ENCODE measurements at places on chromosomes 1 and 21. TPM values are rescaled to one million over a fixed set of nuclear protein-coding genes. Genes with fewer than 3 reads are reported as not detected.

- DNase-seq, result no peak
- H3K27ac ChIP-seq, result no peak overlapping the region
- no peaks in the 10 kb centered on the region for H3K27me3 ChIP-seq
- H3K4me1 ChIP-seq, result no peaks in the 10 kb centered on the region
Measured at GRCh38 chr1:228118040-228118439, 8.9 kb upstream of the MRPL55 start.

Gene ZBTB37
- total RNA-seq, result 12.8 TPM

DNA sequence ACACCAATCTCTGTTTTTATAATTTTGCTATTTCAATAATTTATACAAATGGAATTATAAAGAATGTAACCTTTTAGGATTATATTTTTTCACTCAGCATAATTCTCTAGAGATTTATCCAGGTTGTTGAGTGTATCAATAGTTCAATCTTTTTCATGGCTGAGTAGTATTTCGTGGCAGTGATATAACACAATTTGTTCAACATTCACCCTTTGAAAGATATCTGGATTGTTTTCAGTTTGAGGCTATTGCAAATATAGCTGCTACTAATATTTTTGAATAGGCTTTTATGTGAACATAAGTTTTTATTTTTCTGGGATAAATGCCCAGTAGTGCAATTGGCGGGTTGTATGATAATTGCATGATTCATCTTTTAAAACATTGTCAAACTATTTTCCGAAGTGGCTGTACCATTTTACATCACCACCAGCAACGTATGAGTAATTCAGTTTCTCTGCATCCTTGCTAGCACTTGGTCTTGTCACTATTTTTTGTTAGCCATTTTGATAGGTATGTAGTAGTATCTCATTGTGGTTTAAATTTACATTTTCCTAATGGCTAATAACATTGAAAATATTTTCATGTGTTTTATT, 55.6 kb upstream of the ABCD3 start:
- H3K36me3 ChIP-seq, result no peaks in the 10 kb centered on the region
- no peak overlapping the region for H3K4me3 ChIP-seq
- no peaks in the 10 kb centered on the region for H3K4me1 ChIP-seq
- DNase-seq, result peak; percentile 5
- peaks cover 11% of the 10 kb centered on the region for H3K27me3 ChIP-seq
- H3K27ac ChIP-seq, result no peak overlapping the region

Gene PIGR
- not detected for total RNA-seq

DNA sequence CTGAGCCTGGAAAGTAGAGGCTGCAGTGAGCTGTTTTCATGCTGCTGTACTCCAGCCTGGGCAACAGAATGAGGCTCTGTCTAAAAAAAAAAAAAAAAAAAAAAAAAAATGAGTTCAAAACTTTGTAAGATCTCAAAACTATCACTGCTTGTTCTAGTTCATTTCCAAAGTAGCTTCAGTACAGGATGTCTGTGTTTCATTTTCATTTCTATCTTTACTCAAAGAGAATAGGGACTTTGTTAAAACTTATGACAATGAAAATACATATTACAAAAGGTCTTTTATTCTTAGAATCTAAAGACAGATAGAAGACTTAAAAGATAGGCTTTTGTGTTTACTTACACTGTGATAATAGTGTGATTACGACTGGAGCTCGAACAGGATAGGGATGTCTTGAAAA, 709.7 kb downstream of the ADGRL2 start:
- peaks cover 6% of the 10 kb centered on the region for H3K4me1 ChIP-seq
- H3K4me3 ChIP-seq, result no peak overlapping the region
- DNase-seq, result no peak
- no peaks in the 10 kb centered on the region for H3K27me3 ChIP-seq

DNA sequence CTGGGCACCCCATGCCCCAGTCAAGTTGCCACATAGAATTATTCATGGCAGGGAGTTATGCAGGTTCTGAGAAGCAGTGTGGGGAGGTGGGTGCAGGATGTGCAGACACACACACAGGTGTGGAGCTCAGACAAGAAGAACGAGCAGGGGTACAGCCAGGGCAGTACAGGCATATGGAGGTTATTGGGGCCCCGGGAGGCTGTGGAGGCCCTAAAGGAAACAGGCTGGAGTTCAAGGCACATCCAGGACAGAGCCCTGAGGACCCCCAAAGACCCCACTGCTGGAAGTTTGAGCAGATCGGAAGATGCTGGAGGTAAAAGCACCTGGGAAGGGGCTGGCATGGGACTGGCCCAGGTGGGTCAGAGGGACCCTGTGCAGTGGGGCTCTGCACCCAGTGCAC, 171.3 kb downstream of the PSMG1 start:
- H3K27ac ChIP-seq, result no peak overlapping the region
- no peaks in the 10 kb centered on the region for H3K36me3 ChIP-seq
- no peaks in the 10 kb centered on the region for H3K27me3 ChIP-seq
- DNase-seq, result no peak
- H3K4me3 ChIP-seq, result no peak overlapping the region

Gene AGMAT
- not detected for total RNA-seq

- no peak overlapping the region for H3K27ac ChIP-seq
- H3K36me3 ChIP-seq, result peaks cover 6% of the 10 kb centered on the region
- peaks cover 16% of the 10 kb centered on the region for H3K4me1 ChIP-seq
- H3K27me3 ChIP-seq, result no peaks in the 10 kb centered on the region
- no peak for DNase-seq
Measured at GRCh38 chr1:21587602-21587953, 78.4 kb downstream of the ALPL start.

Gene PLA2G4A
- total RNA-seq, result 3.8 TPM

DNA sequence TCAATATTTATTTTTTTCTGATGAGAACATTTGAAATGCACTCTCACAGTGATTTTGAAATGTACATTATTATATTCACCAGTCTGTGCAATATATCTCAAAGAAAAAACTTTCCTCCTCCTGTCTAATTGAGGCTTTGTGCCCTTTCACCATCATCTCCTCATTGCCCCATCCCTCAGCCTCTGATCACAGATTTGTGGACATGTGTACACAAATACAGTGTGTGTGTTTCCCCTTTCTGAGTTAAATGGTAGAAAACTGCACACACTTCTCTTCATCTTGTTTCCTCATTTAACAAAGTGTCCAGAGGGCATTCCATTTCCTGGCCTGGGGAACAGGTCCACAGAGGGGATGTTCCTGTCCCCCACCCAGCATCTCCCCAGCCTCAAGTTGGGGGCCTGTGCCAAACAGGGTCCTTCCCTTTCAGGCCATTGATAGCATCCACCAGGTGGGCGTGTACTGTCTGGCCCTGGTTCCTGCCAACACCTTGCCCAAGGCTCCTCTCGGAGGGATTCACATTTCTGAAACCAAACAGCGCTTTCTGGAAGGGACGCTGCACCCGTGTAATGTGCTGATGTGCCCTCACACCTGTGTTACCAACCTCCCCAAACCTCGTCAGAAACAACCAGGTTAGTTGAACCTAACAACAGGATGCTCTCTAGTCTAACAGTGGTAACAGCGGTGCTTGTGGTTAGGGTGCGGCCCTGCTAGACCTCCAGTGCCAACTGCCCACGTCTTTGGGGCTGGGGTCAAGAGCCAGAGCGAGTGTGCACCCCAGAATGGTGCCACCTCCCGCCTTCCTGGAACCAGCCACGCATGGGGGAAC, 54.6 kb downstream of the S100B start:
- no peaks in the 10 kb centered on the region for H3K4me1 ChIP-seq
- peaks cover 56% of the 10 kb centered on the region for H3K36me3 ChIP-seq
- H3K27ac ChIP-seq, result no peak overlapping the region
- DNase-seq, result no peak

Gene SPRR3
- total RNA-seq, result not detected

DNA sequence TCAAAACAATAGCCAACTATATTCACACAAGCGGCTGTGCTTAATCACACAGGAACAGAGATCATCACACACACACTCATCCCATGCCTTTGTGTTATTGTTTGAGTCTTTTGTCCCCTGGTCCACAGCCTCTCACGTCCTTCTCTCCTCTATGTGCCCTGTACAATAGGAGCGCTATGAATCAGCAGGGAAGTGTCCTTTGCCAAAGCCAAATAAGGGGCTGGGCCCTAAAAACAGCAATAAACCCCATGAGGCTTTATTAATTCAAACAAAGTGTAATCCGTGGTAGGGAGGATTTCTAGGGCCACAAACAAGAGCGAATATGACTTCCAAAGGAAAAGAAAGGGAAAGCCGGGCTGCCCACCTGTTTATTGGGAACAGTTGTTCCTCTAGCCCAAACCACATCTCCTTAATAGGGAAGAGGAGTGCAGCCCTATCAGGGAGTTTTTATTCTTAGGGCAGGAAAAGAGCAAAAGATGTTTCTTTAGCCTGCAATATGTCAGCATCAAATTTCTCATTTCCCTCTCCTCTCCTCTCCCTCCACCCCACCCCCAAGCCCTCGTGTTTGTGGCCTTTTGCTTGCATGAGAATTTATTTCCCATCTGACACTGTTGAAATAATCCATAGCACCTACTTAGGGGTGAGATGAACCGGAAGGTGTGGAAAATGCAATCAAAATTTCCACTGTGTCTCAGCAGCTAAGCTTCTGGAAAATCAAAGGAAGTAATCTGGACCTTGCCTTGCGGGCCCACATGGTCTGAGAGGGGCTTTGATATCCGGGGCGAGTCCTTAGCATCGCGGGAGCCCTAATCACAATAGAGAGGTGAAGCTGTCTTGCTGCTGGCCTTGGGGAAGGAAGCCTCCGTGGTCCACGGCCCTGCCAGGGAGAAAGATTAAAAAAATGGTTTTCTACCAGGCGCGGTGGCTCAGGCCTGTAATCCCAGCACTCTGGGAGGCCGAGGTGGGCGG, 45.3 kb upstream of the ITPKB start:
- no peaks in the 10 kb centered on the region for H3K27me3 ChIP-seq
- H3K4me3 ChIP-seq, result no peak overlapping the region
- H3K27ac ChIP-seq, result no peak overlapping the region
- no peaks in the 10 kb centered on the region for H3K36me3 ChIP-seq

Gene MYOG
- total RNA-seq, result not detected

DNA sequence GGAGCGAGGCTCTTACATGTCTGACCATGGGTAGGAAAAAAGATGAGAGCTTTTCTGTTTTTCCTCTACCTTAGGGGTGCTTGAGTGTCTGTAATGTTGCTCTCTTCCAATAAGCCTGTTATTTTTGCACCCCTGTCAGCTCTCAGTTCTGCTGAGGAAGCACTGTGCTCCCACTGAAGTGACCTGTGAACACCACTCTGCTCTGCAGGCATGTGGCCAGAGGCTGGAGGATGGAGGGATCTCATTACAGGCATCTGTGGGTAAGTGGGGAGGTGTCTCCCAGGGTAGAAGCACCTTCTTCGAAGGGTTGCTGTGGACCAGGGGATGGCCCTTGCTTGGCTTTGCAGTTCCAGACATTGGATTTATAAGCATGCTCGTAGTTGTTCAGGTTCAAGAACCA, 56.8 kb upstream of the RBM15 start:
- no peak overlapping the region for H3K27ac ChIP-seq
- no peaks in the 10 kb centered on the region for H3K4me1 ChIP-seq
- DNase-seq, result no peak
- H3K36me3 ChIP-seq, result no peaks in the 10 kb centered on the region
- H3K4me3 ChIP-seq, result no peak overlapping the region

DNA sequence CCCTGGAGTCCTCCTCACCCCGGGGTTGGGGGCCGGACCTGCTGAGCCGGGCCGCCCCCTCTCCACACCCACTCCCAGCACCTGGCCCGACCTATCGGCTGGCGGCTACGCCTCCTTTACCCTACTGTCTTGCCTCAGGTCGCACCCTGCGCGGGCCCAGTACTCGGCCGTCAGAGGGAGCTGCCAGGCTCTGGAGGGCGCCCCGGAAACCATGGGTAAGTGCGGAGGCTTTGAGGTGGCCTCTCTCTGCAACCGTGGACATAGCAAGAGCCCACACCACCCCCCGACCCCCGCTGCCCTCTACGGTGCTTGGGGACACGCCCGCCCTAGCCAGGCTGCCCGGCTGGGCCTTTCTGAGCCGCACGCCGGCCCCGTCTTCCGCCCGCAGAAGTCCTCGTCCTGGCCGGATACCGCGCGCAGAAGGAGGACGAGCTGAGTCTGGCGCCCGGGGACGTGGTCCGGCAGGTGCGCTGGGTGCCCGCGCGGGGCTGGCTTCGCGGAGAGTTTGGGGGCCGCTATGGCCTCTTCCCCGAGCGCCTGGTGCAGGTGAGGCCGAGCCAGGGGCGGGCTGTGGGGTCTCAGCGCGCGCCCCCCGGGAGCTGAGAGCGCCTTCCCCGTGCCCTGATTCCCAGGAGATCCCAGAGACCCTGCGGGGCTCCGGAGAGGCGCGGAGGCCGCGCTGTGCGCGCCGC, at the start of gene SH3D21:
Gene SH3D21 (plus strand): TSS at position 159 of the 692 bp plus-strand sequence. CDS start 53 bp downstream, at position 212.
- peaks cover 68% of the 10 kb centered on the region for H3K36me3 ChIP-seq
- H3K27me3 ChIP-seq, result no peaks in the 10 kb centered on the region
- H3K27ac ChIP-seq, result peak within 1 kb of the TSS; percentile 49
- DNase-seq, result peak; percentile 77
- H3K4me1 ChIP-seq, result peaks cover 6% of the 10 kb centered on the region
- peak within 1 kb of the TSS; percentile 72 for H3K4me3 ChIP-seq

Gene TTC34
- total RNA-seq, result 0.47 TPM

Gene HSF2BP
- 5.3 TPM for total RNA-seq

GRCh38 chr1:170804879-170805278, 130.5 kb upstream of the MROH9 start:
- no peak for DNase-seq
- H3K36me3 ChIP-seq, result no peaks in the 10 kb centered on the region
- H3K4me3 ChIP-seq, result no peak overlapping the region
- H3K27me3 ChIP-seq, result no peaks in the 10 kb centered on the region

Gene FAM72C
- 13.1 TPM for total RNA-seq

- H3K27ac ChIP-seq, result no peak overlapping the region
- no peaks in the 10 kb centered on the region for H3K36me3 ChIP-seq
- peak; percentile 28 for DNase-seq
- H3K27me3 ChIP-seq, result peaks cover 5% of the 10 kb centered on the region
Measured at GRCh38 chr1:164510435-164510834, 48.5 kb upstream of the PBX1 start.

DNA sequence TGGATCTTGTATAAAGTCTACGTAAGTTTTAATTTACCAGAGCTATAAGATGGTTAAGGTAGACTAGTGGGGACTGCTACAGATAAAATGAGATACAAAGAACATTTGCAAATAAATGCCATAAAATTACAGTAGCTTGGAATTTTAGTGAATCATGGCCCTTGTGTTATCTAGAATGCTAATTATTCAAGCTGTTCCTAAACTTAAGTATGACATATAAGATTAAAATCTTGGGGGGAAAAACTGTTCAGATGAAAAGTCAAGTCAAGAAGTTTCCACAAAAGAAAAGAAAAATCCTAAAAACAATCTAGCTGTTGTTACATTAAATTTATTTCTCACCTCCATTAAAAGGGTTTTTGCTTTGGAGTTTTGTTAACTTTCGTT, 51.7 kb downstream of the SIM2 start:
- no peaks in the 10 kb centered on the region for H3K27me3 ChIP-seq
- H3K36me3 ChIP-seq, result peaks cover 35% of the 10 kb centered on the region
- no peak for DNase-seq

Measured in MCF 10A (cell line).